ENCODE measurements at places on chromosomes 1 and 21.

GRCh38 chr1:115186711-115187265 is 97.5 kb upstream of the TSPAN2 start:
- no peak for DNase-seq

- DNase-seq = no peak
Measured at GRCh38 chr1:28412731-28413130, 43.2 kb downstream of the PHACTR4 start.

- DNase-seq = no peak
Measured at GRCh38 chr1:941588-942383, 17.3 kb downstream of the NOC2L start.

DNA sequence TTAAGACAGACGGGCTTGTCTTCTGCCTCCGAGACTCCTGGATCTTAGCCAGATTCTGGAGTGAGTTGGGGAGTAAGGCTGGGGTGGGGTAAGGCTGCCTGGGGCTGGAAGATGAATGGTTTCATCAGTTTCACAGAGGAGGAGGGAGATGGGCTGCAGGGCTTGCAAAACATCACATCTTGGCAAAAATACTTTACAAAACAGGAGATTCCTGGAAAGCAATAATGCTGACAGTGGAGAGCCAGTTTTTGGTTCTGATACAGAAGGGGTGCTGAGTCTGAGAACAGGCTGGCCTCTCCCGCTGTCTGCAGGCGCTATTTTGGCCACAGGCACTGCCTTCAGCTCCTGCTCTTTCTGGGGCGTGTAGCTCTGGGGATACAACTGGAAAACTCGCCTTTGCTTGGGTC is 83.4 kb upstream of the KCNE2 start:
- no peak for DNase-seq

DNA sequence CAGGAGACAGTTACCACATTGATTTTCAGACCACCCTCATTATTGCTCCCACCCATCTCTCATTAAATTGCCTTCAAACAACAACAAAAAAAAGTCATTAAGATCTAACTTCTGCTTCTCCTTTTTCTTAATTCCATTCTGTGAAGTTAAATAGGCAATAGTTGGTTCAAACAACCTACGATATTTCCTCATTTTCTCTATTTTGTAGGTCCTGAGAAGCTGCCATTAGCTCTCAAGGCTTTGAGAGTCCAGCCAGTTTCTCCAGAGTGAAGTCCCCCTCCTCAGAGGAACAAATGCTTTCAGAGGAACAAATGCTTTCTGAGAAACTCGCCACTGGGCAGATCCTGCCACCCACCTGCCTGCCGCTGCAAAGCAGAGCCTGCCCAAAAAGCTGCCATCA is 125.6 kb downstream of the ETS2 start:
- no peak for DNase-seq

DNA sequence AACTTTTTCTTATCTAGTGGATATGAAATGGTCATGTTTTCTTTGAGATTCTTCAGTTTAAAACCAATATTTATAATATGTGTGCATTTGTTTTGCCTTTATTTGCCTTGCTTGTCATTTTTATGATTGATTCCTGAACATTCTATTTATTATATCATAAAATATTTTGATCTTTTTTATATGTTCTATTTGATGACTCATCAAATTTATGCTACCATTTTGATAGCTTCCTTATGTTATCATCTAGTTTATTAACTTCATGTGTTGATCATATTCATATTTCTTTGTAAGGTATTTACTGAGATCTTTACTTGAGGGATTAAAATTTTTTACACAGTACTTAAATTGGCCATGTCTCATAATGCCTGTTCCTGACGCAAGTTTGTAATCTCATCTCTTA is 1650.0 kb downstream of the AMY1C start:
- DNase-seq = no peak

- DNase-seq = no peak
Measured at GRCh38 chr1:42950116-42950481, 8.6 kb downstream of the SLC2A1 start.

GRCh38 chr1:243917177-243917862 is 67.3 kb upstream of the AKT3 start:
- no peak for DNase-seq

DNA sequence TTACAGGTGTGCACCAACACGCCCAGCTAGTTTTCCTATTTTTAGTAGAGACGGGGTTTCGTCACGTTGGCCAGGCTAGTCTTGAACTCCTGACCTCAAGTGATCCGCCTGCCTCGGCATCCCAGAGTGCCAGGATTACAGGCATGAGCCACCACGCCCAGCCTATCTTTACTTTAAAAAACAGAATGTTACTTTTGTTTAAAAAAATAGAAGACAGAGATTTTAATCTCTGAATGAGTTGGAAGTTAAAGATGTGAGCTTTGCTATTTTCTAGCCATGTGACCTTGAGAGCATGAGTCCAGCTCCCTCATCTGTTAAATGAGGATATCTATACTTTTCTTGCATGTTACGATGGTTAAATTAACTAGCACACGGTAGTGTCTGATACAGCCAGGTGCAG is 3.9 kb upstream of the PUM1 start:
- no peak for DNase-seq

DNA sequence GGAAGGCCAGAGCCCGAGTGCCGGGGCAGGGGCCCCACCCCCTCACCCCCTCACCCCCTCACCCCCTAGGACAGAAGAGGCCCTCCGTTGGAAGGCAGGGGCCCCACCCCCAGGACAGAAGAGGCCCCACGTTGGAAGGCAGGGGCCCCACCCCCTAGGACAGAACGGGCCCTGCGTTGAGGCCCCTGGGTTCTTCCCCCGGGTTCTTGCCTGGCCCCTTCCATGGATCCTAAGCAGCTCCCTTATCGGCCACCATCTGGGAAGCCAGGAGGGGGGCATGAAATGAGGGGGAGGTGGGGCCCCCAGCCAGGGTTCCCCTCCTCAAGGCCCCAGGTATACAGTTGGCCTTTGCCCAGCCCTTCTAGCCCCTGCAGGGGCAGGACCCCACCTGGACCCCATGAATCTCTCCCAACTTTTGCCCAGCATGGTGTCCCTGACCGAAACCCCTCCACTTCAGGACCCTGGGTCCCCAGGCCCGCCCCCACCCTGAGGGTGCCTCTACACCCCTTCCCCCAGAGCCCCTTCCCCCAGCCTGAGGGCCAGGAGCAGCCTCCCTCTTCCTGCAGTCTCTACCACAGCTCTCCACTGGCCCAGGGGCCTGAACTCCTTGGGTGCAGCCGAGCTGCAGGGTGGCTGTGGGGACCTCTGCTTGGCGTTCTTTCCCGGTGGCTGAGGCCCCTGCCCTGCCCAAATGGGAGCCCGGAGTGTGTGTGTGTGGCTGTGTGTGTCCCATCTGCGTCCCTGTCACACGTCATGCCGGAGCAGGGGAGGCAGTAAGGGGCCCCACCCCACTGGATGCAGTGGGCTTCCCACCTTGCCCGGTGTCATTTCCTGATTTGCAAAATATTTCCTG is 4.3 kb upstream of the VWA1 start:
- no peak for DNase-seq

DNA sequence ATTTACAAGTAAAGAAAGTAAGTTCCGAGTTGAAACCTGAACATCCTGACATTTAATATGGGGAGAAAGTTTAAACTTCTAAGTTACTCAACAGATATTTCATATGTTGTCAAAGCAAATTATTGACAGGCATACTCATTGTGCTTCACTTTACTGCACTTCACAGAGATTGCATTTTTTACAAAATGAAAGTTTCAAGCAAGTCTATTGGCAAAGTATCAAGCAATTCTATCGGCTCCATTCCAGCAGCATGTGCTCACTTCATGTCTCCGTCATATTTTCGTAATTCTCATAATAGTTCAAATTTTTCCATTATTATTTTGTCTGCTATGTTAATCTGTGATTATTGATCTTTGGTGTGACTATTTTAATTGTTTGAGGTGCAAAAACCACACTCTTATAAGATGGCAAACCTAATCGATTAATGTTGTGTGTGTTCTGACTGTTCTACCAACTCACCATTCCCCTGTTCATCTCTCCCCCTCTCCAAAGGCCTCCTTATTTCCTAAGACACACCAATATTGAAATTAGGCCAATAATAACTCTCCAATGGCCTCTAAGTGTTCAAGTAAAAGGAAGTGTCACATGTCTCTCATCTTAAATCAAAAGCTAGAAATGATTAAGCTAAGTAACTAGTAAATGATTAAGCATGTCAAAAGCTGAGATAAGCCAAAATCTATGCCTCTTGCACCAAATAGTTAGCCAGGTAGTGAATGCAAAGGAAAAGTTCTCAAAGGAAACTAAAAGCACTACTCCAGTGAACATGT is 68.2 kb upstream of the BCL9 start:
- DNase-seq = no peak

DNA sequence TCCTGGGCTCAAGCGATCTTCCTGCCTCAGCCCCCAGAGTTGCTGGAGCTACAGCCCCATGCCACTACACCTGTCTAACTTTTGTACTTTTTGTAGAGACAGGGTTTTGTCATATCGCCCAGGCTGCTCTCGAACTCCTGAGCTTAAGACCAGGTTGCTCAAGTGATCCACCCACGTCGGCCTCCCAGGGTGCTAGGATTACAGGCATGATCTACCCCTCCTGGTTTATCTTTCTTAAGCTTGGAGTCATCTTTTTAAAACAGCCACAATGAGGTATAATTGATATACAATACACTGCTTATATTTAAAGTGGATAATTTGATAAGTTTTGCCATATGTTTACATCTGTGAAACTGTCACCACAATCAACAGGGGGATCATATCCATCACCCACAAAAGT is 25.4 kb upstream of the WDR26 start:
- DNase-seq = no peak

DNA sequence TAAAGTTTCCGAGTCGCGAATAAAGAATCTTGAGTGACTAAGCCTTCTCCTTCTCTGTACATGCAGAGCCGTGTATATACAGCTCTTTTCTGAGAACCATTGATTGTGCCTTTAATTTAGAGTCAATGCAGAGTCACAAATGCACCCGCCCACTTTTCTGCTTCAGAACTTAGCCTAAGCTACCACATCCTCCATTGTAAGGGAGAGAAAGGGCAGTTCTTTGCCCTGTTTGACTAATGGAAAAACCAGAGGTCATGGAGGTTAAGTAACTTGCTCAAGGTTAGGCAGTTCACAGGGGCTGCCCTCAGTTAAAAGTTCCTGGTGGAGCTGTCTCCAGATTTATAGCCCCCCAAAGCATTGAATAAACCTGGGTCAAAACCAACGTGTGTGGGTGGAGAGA is 139.6 kb downstream of the TOMM20 start:
- no peak for DNase-seq

- DNase-seq = no peak
Measured at GRCh38 chr1:180168786-180169639, 14.3 kb downstream of the QSOX1 start.

GRCh38 chr21:41879190-41879998 is at the start of gene PRDM15:
Gene PRDM15 (minus strand): TSS chr21:41879344. CDS start chr21:41860363, 18,981 bp downstream.
- peak; percentile 74 for DNase-seq

- no peak for DNase-seq
Measured at GRCh38 chr21:46061518-46061917, 36.4 kb upstream of the COL6A2 start.

GRCh38 chr1:55039342-55040082 is at the start of gene PCSK9:
Gene PCSK9 (plus strand): TSS chr1:55039548. CDS start chr1:55039838, 290 bp downstream.
- no peak for DNase-seq

GRCh38 chr21:17782051-17782450 is 37.1 kb downstream of the C21orf91 start:
- no peak for DNase-seq

DNA sequence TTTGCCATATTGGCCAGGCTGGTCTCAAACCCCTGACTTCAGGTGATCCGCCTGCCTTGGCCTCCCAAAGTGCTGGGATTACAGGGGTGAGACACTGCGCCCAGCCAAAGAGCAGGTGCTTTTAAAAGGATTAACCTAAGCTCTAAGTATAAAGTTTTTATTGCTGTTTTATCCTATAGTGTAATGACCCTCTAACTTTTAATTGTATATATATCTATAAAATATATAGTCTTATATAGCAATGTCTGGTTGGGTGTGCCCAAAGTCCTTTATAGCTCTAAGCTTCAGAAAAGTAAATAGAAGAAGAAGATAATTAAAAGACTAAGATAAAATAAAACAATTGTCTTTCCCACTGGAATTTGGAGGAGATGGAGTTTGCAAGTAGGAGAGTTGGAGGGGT is 73.8 kb upstream of the ATP5PO start:
- no peak for DNase-seq

GRCh38 chr1:39154553-39155421 is 49.7 kb upstream of the MACF1 start:
- DNase-seq = no peak

GRCh38 chr1:71676979-71677925 is 596.4 kb upstream of the ZRANB2 start:
- no peak for DNase-seq

- no peak for DNase-seq
Measured at GRCh38 chr1:215830226-215830810, 263.2 kb downstream of the KCTD3 start.

- no peak for DNase-seq
Measured at GRCh38 chr1:119001181-119002027, 13.3 kb upstream of the TBX15 start.

DNA sequence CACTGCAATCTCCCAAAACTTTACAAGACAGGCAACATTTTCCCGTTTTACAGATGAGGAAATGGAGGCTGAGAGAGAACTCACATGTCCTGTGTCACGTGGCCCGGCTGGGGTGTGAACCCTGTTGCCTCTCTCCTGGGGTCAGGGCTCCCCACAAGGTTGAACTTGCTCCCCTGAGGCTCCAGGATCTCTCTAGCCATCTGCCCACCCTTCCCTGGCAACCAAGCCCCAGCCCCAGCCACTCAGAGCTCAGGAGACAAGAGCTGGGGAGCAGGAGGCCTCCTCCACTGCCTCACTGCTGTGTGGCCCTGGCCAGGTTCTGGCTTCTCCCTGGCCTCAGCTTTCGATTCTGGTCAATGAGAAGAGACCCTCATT is 11.8 kb downstream of the LAPTM5 start:
- DNase-seq = no peak

DNA sequence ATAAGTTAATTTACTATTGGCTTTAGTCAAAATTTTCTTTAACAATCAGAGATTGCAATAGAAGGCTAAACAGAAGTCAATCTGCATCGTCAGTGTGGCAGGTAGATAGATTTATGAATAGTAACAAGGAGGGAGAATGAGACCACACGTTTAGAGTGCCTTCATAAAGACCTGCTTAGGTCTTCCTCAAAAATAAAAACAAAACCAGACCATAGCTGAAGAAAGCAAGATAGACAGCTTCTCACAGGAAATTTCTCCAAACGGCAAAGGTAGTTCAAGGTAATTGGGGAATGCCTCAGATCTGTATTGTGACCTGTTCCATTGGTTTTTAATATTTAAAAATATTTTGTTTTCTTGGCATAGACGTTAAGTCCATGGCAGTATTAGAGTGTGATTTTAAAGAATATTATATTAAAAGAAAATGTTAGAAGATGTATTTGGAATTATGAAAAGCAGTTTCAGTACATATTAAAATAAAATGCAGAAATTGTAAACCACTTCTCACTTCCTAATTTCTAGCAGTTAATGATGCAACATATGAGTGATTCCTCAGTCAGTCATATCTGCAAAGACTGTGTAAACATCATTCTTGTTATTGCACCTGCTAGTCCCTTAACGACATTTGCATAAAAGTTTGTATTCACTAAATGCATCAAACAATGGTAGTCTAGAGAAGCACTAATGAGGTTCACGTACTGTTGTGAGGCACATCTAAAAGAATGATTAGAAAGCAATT is 278.0 kb downstream of the HLX start:
- DNase-seq = no peak

- no peak for DNase-seq
Measured at GRCh38 chr1:220164116-220164515, 70.2 kb downstream of the IARS2 start.

Measured in activated T-helper 1 cell treated with anti-CD3 and anti-CD28 coated beads, Interleukin-2, amount 50 U/mL, for 16 hours (primary cell).